Placental pericyte (primary cell): ENCODE measurements at places on chromosomes 13 and 19. TPM values are rescaled to one million over a fixed set of nuclear protein-coding genes. Genes with fewer than 3 reads are reported as not detected.

MEF2B gene
- 0.22 TPM in 1 of 2 replicates, not detected in the other for total RNA-seq

ZNF709 gene
- 0.66 and 1.9 TPM in 2 replicates for total RNA-seq

ZNF382 gene
- 9.2 and 10.9 TPM in 2 replicates for total RNA-seq

MIR17HG gene
- 6.3 and 7.4 TPM in 2 replicates for total RNA-seq

LILRB3 gene
- total RNA-seq, result not detected in 2 replicates

IL17D gene
- total RNA-seq, result 0.43 and 0.66 TPM in 2 replicates
